ENCODE measurements at places on chromosomes 11 and 22.

GRCh38 chr11:134260503-134260902 is 7.1 kb downstream of the ACAD8 start:
- DNase-seq = no peak

DNA sequence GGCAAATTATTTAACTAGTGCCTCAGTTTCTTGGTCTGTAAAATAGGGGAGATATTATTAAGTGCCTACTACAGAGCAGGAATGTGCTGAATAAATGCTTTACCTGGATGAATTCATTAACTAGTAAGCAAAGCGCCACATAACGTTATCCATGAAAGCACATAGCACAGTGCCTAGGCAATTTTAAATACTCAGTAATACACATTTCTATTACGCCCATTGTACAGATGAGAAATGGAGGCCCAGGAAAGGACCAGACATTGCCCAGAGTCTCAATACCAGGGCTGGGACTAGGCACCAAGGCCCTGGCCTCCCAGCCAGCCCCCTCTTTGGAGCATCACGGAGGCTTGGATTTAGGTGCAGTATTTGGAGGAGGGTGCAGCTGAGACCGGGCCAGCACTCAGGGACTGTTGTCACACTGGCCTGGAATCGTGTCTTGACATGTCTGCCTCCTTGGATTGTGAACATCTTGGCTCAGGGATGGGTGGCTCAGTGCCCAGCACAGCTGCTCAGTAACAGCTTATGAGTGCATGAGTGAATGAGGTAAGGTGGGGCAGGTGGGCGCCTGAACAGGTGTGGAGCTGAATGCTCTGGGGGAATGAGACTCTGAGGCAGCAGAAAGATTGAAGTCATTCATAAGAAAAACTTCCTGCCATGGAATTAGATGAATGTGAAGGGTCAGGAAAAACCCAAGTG is 42.1 kb upstream of the TPBGL start:
- DNase-seq = no peak

DNA sequence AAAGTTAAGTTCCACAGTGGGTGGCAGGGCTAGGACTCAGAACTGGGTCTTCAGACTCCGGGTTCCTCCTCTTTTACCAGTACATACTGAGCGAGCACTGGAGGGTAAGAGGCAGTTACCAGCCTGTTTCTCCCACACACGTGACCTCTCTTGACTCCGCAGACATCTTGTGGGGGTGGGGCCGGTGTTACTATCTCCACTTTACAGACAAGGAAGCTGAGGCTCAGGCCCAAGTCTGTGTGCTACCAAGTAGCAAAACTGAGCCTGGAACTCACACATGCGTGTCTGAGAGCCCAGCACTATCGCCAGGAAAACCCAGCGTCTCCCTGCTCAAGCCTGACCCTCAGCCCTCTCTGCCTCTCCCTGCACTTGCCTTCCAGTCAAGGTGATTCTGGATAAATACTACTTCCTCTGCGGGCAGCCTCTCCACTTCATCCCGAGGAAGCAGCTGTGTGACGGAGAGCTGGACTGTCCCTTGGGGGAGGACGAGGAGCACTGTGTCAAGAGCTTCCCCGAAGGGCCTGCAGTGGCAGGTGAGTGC is 16.0 kb upstream of the SMIM35 start:
- no peak for DNase-seq

DNA sequence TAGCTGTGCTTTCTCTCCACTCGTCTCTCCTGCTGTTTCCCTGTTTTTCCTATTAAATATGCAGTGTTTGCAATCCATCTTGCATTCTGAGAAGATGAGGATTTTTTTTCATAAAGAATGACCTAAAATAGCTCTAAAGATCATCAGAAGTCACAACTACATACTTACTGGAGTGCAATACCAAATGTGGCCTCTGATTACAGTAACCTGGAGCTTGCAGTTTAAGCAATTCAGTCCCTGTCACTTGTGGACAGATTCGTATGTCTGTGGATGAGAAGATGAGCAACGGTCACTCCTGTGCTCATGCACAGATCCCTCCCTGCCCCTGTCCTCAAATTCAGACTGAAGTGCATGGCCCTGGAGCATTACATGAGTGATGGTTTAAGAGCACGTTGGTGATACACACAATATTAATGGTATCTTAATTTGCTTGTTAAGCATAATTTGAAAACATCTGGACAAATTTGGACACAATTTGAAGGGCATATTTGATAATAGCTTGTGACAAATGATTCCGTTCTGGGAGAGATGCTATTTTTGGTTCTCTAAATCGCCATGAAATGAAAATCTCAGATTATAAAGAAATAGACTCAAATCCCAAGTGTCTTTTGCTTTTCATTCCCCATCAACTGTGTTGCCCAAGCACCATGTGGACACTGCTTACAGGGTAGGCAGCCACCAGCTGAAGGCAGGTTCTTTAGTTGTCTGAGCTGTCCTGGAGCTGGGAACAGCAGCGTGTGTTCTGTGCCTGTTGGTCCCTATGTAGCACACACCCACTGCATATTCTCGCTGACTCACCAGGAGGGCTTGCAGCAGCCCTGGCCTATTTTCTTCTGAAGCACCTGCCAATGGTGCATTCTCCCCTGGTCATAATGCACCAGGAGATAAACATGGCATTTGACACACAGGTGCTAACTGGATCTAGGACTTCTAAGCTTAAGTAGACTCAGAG is 32.6 kb upstream of the PRAME start:
- no peak for DNase-seq

DNA sequence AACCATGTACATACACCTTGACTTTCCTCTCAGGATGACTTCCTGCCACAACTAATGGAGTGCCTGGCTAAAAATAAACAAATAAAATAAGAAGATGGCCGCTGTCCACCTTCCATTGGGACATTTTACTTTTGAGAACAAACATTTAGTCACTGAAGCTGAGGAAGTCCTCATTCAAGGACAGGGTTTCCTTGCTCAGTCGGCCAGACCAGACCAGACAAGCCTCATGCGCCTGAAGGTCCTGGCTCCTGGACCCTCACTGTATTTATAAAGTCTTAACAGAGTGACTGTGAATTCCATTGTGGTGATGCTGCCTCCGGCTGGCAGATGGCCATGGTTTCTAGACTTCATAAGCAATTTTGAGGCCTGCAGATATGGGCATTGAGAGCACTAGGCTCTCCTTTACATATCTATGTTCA is 114.5 kb downstream of the MAML2 start:
- DNase-seq = peak; percentile 98

GRCh38 chr11:47950396-47950795 is 30.0 kb upstream of the PTPRJ start:
- DNase-seq = peak; percentile 80

DNA sequence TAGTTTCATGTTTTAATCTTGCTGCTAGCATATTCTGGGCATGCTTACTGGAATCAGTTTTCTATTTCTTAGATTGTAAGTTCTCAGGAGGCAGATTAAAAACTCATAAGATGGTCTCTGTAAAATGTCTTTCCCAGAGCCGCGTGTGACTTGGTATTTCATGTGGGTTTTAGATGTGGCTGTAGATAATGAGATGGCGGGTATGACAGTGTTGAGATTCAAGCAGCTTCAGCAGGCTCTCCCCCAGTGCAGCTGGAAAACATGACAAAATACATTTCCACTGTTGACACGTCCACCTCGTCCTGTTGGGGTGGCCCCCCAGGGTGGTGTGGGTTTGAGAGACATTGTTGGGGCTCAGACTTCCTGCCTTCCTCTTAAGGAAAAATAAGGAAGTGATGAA is 106.8 kb downstream of the KIRREL3 start:
- no peak for DNase-seq

DNA sequence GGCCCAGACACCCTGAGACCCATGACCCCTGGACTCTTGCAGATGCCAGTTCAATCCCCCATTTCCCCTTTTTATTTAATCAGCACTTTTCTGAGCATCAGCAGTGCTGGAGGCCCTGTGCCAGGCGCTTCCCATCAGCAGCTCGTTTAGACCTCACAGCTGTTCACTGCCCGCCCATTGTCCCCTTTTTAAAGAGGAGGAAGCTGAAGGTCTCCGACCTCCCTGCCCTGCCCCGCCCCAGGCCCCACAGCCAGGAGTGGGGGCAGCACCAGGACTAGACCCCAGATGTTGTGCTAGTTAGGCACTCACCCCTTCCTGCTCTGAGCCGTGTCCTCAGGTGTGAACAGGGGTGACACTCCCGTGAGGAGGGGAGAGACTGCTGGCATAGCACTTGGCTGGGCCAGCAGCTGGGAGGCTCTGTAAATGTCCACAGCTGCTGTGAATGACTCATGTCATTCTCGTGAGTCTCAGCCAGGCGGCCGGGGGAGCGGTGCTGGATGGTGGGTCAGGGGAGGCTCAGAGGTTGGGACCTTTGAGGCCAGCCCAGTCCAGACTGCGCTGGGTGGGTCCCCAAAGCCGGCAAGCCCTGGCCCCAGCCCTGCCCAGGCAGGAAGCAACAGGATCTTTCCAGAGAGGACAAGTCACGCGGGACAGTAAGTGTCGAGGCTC is 19.9 kb downstream of the EMID1 start:
- DNase-seq = peak; percentile 11
